Daoy (cell line): ENCODE measurements at places on chromosomes 4 and X. TPM values are rescaled to one million over a fixed set of nuclear protein-coding genes. Genes with fewer than 3 reads are reported as not detected.

Gene POLR2B
- total RNA-seq: 101 and 103 TPM in 2 replicates

Gene NUDT10
- total RNA-seq: 9.9 and 14.7 TPM in 2 replicates

Gene GPR82
- total RNA-seq: not detected in 2 replicates

Gene HTN3
- not detected in 2 replicates for total RNA-seq

Gene CTAG1A
- total RNA-seq: 1.8 TPM in 1 of 2 replicates, not detected in the other

Gene AFAP1
- 34.4 and 42.0 TPM in 2 replicates for total RNA-seq

Gene VCX3A
- total RNA-seq: 1.4 TPM in 1 of 2 replicates, not detected in the other

Gene FGF13
- 4.4 and 6.0 TPM in 2 replicates for total RNA-seq

Gene USP17L26
- total RNA-seq: not detected in 2 replicates
